Stimulated activated CD8-positive, alpha-beta memory T cell treated with anti-CD3 and anti-CD28 coated beads, Interleukin-7, amount 100 ng/mL, for 1 hour (primary cell): ENCODE measurements at places on chromosomes 4 and X.

DNA sequence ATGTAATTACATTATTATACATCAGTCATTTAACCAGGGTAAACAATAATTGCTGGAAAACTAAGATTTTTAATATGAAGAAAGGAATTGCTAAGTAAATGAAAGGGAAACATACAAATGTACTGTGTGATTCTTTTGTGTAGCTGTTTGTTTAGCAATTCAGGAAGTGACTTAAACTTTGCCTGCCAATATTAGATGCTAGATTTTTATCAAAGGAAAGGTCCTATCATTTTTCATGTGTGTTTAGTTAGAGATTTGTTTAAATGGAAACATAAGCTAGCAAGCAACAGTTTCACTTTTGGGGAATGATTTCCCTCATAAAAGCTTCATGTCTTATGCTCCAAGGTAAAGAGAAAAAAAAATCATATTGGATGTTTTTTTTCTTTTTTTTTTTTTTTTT, 95.1 kb upstream of the LIMCH1 start:
- no peak for DNase-seq

GRCh38 chr4:141870152-141870551, 233.8 kb downstream of the IL15 start:
- DNase-seq: no peak

DNA sequence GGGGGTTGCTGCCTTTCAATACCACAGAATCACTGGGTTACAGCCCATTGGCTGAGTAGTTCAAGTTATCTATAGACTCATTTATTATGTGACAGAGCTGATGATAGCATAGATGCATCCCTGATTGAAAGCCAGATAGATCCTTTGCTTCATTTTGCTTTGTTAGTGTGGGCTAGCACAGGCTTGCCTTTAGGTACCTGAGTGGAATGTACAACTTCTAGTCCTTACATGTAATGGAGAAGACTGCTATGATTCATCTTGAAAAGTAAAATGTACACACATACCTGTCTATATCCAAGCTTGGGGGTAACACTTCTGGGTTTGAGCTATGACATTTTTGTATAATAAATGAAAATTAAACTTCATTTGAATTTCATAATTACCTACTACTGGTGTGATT, 226.0 kb upstream of the FTHL17 start:
- DNase-seq: no peak

DNA sequence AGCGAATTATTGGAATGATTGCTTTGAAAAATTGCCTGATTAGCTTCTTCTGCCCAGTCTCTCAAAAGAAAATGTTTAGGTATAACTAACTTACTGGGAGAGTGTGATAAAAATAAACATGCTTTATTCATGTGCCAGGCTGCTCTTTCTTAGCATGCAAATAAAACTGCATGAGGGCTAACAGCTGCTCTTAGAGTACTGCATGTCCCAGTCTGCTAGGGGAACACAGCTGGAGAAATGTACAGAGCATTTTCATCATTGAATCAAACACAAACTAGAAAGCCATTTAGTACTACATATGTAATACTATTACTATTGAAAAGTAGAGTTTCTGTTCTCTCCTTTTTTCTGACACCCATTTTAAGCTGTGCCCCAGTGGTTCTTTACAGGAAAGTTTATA, 726.0 kb downstream of the GRID2 start:
- DNase-seq: no peak

DNA sequence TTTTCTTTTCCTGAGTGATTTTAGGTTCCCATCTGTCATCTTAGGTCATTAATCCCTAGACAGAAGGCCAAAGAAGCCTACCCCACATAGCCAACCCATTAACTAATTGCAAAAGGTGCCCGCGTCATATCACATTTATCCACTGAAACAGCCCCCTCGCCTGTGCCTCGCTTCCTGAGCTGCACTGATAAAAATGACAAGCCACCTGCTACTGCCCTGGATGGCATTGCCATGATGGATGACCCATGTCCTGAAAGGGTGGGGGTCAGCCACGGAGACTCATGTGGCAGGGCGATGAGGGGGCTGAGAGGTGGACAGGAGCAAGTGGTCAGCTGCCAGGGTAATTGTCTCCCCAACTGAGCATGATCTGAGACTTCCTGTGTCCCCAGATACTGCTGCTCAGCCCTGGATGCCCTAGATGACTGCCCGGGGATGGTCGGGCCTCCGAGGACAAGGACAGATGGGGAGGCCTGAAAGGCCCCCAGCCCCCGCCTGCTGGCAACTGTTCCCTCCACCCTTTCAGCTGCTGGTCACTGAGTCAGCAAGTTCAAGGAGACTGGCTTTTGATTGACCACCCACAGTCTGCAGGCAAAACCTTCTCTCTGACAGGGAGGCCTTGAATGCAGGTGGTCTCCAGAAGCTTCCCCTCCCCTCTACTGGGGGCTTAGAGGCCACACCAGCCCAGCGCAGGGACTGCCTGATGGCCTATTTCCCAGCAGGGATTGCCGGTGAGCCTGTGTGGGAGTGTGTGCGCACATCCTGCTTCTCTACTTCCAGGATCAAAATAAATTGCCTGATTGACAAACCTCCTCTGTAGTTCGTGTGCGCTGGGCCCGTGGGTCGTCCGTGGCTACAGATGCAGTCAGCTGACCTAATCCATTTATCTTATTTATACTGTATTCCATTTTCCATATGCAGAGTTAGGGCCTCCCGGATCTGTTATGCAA, 496.3 kb downstream of the BCOR start:
- no peak for DNase-seq
